ENCODE measurements at places on chromosomes 16 and 17. TPM values are rescaled to one million over a fixed set of nuclear protein-coding genes. Genes with fewer than 3 reads are reported as not detected.

The SLC6A4 gene
- not detected for total RNA-seq

The TBC1D26 gene
- total RNA-seq = not detected

The NPTX1 gene
- 156 TPM for total RNA-seq

The KCNJ12 gene
- total RNA-seq = 0.68 TPM

The KRT28 gene
- total RNA-seq = not detected

The ZNF174 gene
- 12.9 TPM for total RNA-seq

The GAS2L2 gene
- 0.06 TPM for total RNA-seq

Data from A549 treated with CORT108297 at 1 μM for 4 hours (cell line).